ENCODE measurements at places on chromosomes 2 and 18.

GRCh38 chr2:42312106-42312505 lies 48.9 kb downstream of the COX7A2L start:
- DNase-seq: no peak

DNA sequence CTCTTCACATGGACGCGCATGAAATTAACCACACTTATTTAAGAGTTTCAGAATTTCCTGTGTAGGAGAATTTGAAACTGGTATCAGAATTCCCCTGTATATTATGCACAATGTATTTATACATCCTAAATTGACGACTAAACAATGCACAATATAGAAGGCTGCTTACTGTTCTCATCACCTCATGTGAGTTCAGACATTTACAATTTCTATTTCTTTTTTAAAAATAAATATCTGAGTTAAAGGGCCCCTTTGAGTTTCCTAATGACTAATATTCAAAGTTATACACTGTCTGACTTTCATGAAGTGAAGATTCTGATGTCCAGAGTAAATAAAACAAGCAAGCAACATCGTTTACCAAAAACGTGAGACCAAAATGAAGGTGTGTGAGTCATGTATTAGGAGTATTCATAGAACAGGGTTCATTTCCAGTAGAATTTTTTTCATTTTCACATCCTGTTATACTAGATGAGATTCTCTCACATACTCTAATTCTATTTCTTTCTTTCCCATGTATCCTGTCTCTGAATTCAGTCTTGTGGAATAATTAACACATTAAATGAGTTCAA lies 406.2 kb downstream of the NUP35 start:
- DNase-seq: no peak

GRCh38 chr2:157726946-157727345 lies 98.3 kb upstream of the ACVR1C start:
- DNase-seq: no peak

DNA sequence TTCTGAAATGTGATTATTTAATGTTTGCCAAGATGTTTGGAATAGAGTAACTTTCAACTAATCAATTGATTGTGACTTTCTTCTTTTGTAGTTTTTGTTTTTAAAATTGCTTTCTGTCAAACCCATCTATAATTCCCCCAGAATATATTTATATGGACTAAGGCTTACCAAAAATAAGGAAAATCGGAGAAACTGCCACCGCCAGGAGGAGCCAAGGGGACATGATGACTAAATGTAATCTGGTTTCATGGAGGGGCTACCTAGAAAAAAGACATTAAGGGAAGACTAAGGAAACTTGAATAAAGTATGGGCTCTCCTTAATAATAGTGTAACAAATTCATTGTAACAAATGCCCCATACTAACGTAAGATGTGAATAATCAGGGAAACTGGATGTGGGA lies 19.5 kb downstream of the BOLA3 start:
- no peak for DNase-seq

- no peak for DNase-seq
Measured at GRCh38 chr2:232598293-232598692, 35.1 kb upstream of the EFHD1 start.

DNA sequence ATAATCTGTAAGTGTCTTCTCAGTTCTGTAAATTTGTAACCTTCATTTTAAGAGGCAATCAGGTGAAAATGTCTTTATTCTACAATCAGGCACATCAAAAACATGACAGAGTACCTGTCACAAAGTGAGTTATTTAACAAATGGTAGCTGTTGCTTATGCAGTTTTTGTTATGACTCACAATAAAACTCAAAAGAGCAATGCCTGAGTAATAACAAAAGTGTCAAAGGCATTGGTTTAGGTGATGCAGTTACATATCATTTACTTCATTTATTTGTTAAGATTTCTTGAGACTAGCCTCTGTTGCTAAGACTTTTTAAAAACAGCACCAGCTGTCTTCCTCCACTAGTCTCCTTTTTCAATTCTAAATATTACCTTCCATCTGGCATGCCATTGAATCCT lies 177.8 kb downstream of the KIAA1328 start:
- no peak for DNase-seq

- DNase-seq: no peak
Measured at GRCh38 chr2:172596776-172597175, 40.9 kb downstream of the PDK1 start.

GRCh38 chr2:189096769-189097447 lies 82.7 kb downstream of the COL5A2 start:
- DNase-seq: no peak

Data from T-helper 2 cell treated with Interferon-gamma antibody and Interleukin-4, amounts not matched to agents 5 μg/mL and 100 μg/mL, for 36 hours (primary cell).